ENCODE measurements at places on chromosomes 5 and 9. TPM values are rescaled to one million over a fixed set of nuclear protein-coding genes. Genes with fewer than 3 reads are reported as not detected.
A peak's percentile ranks its signal among the peaks of the same experiment; 100 is the strongest.

LTC4S gene
- polyA plus RNA-seq = 0.88 TPM

CENPK gene
- polyA plus RNA-seq = 7.1 TPM

- DNase-seq = no peak
Measured at GRCh38 chr9:123251741-123252140, 16.6 kb downstream of the STRBP start.

DMRT3 gene
- polyA plus RNA-seq = not detected

CD274 gene
- polyA plus RNA-seq = 3.8 TPM

DNA sequence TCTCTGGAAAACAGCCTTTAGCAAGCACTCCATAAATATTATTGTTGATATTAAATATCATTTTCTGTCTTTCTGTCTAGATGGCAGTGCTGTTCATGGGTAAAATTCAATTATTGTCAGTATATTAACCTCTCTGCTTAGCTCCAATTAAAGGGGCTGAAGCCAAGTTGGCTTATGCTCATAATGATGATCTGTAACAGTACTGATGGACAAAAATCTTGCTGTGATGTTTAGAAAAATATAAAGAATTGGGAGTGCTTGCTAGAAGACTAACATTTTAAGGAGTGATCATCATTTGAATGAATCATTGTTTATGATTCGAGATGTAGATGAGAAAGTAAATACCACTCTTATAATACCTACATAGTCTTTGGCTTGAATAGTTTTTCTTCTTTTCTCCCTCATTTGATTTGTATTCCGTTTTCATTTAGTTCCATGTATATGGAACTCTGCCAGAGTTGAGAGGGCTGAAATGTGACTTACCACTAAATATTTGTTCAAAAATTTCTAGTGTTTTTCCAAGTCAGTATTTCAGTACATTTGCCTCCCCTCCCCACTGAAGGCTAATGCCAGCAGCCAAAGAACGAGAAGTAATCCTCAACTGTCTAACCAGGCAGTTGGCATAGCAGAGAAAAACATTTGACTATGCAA is 538.3 kb downstream of the CSNK1G3 start:
- DNase-seq = no peak

- no peak for DNase-seq
Measured at GRCh38 chr5:42483472-42484154, 60.4 kb downstream of the GHR start.

- no peak for DNase-seq
Measured at GRCh38 chr5:14173377-14174229, 30.5 kb downstream of the TRIO start.

DNA sequence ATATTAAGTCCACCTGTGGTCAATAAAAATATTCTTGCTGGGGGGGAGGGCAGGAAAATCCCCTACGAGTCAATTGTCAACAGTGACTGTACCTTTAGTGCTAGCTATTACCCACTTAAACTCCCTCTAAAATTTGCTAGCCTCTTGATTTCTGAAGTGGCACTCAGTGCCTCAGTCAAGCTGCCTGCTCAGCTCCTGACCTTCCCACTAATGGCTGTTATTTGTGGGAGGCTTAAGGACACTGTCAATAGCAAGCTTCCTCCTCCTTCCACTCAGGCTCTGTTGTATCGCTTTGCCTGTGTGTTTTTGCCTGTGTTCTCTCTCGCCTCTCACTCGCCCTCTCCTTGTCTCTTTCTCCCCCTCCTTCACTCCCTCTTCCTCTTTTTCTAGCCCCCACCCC is 140.8 kb downstream of the BNC2 start:
- DNase-seq = no peak

DNA sequence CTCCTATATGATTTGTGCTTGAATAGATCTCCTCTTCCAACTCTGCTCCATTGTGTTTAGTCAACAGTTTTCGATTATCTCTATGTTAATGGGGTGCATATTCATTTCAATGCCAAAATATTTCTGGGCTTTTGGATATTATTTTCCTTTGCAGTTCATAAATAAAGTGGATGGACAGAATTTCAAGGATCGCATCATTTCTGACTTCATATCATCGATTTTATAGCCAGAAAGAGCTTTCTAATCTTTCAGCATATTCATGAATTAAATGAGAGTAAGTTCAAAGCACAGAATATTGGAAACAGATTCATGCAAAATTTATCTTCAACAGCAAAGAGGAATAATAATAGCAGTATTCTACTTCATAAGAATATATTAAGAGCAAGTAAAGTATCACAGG is 60.0 kb upstream of the MINAR2 start:
- DNase-seq = no peak

GRCh38 chr5:18605186-18605585 is 970.9 kb downstream of the TAF11L14 start:
- no peak for DNase-seq

GRCh38 chr9:123865226-123866000 is 64.5 kb downstream of the DENND1A start:
- DNase-seq = no peak

MYORG gene
- polyA plus RNA-seq = 0.21 TPM

DNA sequence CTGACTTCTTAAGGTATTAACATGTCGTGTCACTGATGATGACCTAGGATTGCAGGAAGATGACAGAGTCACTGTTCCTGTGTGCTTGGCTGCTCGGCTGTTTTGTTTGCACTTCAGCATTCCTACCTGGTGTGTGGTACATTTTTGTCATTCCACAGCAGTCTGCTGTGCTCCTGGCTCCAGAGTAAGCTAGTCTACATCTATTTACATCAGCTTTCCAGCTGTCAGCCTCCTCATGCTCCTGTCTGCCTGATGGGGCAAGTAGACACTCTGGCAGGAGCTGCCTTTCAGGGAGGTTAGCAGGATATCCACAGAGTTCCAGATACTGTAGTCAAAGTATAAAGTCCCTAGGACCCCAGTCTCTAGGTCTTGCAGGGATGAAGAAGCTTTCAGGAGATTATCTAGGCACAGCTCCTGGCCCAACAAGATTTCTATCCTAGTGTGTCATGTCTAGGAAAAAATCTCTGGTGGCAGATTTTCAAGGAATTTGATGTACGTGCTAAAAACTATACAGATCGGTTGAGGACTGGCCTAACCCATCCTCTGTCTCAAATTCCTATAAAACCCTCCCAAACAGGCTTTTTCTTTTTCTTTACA is 28.4 kb downstream of the RUSC2 start:
- peak; percentile 75 for DNase-seq

GRCh38 chr9:111016426-111017045 is 21.7 kb downstream of the LPAR1 start:
- no peak for DNase-seq

DNA sequence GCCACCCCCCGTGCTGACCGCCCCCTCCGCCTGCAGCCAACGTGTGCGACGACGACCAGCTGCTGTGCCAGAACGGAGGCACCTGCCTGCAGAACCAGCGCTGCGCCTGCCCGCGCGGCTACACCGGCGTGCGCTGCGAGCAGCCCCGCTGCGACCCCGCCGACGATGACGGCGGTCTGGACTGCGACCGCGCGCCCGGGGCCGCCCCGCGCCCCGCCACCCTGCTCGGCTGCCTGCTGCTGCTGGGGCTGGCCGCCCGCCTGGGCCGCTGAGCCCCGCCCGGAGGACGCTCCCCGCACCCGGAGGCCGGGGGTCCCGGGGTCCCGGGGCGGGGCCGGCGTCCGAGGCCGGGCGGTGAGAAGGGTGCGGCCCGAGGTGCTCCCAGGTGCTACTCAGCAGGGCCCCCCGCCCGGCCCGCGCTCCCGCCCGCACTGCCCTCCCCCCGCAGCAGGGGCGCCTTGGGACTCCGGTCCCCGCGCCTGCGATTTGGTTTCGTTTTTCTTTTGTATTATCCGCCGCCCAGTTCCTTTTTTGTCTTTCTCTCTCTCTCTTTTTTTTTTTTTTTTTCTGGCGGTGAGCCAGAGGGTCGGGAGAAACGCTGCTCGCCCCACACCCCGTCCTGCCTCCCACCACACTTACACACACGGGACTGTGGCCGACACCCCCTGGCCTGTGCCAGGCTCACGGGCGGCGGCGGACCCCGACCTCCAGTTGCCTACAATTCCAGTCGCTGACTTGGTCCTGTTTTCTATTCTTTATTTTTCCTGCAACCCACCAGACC is 80.2 kb downstream of the NTNG2 start:
- no peak for DNase-seq

SH3TC2 gene
- 1.5 TPM for polyA plus RNA-seq

DNA sequence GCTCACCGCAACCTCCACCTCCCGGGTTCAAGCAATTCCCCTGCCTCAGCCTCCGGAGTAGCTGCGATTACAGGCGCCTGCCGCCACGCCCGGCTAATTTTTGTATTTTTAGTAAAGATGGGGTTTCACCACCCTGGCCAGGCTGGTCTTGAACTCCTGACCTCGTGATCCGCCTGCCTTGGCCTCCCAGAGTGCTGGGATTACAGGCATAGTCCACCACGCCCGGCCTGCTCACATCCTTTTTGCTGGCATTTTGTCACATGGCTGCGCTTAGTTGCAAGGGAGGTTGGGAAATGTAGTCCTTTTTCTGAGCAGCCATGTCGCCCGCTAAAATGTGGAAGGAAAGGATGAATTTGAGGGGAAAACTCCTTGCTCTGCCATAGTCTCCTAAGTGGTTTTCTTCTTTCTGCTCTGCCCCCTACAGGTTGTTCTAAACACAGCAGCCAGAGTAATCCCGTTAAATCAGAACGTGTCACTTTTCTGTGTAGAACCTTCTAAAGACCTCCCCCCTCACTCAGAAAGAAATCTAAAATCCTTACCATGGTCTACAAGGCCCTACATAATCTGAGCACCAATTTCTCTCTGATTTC is 57.8 kb upstream of the HSPA9 start:
- DNase-seq = no peak

FOXD4L4 gene
- not detected for polyA plus RNA-seq

DNA sequence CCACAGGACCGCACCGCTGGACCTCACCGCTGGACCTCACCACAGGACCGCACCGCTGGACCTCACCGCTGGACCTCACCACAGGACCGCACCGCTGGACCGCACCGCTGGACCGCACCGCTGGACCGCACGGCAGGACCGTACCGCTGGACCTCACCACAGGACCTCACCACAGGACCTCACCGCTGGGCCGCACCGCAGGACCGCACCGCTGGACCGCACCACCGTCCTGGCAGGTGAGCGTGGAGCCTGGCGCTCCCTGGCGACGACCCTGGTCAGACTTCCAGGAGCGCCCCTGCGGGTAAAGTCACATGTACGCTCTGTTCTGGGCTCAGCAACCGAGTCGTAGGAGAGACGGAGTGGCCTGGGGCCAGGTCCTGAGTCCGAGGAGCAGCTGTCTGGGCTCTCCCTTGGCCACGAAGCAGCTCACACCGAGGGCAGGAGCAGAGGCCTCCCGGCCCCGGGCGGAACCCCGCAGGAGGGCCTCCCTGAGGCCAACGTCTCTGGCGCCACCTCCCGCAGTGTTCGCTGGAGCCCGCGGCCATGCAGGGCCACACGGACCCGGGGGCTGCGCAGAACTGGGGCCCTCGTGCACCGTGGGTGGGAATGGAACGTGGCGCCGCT is 30.5 kb downstream of the MRPL36 start:
- no peak for DNase-seq

SLC28A3 gene
- 0.42 TPM for polyA plus RNA-seq

DNA sequence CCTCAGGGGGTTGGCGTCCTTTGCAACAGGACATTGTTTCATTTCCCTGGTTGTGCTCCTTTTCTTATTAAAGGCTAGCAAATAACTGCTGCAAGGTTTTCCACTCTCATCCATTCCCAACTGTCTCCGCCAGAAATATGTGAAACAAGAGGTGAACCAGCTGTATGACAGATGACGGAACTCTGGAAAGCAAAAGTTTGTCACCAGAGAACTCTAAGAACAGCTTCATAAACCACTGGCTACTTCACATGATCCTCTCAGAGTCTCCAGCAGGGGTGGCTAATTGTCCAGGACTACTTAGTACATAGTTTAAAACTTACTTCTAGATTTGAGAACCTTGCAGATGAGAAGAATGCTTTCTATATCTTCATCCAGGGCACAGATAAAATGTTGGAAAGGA is 195.9 kb upstream of the RAD23B start:
- DNase-seq = no peak

GRCh38 chr5:134536876-134537275 is 11.4 kb downstream of the JADE2 start:
- no peak for DNase-seq

DNA sequence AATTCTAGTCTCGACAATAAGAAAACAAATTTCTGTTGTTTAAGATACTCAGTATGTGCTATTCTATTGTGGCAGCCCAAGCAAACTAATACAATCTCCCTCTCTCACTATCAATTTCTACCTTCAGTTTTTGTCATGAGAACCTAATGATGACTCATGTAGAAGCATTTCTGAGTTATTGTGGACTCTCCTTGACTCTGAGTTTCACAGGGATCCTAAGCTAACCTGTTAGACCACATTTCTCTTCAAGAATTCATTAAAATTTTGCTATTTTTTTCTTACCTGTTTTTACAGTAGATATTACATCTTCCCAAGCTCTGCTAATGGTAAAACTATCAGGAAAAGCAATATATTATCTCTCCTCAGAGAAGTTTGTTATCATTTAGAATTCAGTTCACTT is 599.1 kb upstream of the TYRP1 start:
- DNase-seq = no peak

CCL21 gene
- polyA plus RNA-seq = not detected

DNA sequence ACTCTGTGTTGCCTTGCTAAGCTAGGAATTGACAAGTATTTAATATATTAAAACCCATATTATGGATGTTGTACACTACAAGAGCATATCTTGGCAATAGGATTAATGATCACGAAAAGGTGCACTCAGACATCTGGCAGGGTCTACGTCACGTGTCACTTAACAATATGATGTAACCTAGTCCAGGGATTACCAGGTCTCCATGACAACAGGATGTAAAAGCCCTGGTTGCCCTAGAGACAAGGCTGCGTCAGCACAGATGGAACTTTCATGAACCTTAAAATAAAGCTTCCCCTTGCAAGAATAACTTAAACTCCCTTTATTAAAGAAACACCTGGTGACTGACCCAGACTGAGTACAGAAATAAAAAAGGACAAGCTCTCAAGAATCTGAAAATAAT is 717.8 kb downstream of the CDH18 start:
- no peak for DNase-seq

GRCh38 chr9:96006961-96007360 is 131.5 kb downstream of the ERCC6L2 start:
- no peak for DNase-seq

PLGRKT gene
- polyA plus RNA-seq = 14.2 TPM

PAEP gene
- not detected for polyA plus RNA-seq

ZFAND5 gene
- polyA plus RNA-seq = 172 TPM

ADAMTSL1 gene
- 17.2 TPM for polyA plus RNA-seq

PPP3R2 gene
- not detected for polyA plus RNA-seq

DNA sequence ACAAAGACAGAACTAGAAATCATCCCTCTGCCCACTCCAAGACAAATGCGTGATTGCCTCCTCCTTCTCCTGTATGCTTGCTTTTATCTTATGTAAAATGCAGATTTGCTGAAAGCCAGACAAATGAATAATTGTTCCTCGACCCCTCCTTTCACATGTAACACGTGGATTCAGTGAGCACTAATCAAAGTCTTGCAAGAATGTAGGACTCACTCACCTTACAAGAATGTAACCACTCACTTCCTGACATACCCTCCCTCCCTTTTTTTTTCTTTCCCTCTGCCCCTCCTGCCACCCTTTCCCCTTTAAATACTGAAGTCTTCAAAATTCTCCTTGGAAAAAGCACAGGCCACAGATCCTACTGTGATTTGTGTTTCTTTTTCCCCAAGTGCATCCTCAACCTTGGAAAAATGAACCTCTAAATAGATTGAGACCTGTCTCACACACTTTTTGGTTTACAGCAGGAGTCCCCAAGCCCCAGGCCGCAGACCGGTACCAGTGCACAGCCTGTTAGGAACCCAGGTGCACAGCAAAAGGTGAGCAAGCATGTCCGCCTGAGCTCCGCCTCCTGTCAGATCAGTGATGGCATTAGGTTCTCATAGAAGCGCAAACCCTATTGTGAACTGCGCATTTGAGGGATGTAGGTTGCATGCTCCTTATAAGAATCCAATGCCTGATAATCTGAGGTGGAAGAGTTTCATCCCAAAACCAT is 29.4 kb upstream of the HSD17B3 start:
- DNase-seq = no peak

Measured in BJ (cell line).